ENCODE measurements at places on chromosomes 2 and 18.

- no peak for DNase-seq
These were observed 797 bp upstream of the GRHL1 start for GRCh38 chr2:9950521-9951271.

DNA sequence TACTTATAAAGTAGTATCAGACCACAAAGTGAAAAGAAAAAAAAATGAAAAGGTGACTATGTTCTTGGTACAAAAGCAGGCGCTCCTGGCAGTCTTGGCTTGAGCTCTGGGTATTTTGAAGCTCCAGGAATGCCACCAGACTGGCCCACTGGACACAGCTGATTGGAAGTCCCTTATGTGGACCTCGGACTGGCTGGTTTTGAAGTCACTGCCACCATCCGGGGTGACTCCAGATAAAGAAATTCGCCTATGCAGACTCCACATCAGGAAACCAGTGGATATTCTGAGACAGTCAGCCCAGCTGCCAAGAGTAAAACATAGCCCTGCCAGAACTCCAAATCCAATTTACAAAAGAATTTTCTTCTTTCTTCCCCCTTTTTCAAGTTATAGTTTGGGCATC is 28.0 kb downstream of the ACKR3 start:
- DNase-seq = no peak

DNA sequence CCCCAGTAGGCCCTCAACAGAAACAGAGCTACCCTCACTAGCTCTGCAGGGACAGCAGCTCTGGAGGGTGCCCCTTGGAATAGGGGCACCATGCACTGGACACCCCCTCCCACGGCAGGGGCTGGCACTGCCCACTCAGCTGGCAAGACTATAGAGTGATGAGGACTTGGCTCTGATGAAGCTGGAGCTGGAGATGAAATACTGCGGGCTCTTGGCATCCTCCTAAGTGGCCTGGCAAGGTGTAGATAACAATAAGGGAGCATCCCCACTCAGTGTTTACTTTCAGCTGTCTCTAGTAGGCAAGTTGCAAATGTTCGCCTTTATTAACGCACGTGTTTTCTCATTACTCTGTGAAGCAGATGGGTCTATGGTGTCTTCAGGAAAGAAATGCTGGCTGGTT is 92.7 kb downstream of the PDCL3 start:
- no peak for DNase-seq

GRCh38 chr18:35042389-35043071 is 1.3 kb downstream of the MAPRE2 start:
- no peak for DNase-seq

DNA sequence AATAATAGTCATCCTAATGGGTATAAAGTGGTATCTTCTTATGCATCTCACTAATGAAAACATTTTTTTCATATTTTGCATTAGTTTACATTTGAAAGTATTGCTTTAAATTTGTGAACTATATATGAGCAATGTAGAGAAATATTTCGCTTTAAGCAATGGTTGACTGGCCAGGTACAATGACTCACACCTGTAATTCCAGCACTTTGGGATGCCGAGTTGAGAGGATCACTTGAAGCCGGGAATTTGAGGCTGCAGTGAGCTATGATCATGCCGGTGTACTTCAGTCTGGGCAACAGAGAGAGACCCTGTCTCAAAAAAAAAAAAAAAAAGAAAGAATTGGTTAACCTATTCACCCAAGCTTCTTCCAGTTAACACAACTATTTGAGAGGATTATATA is 15.1 kb downstream of the ZCCHC2 start:
- DNase-seq = no peak

Data from astrocyte of the spinal cord (primary cell).